NCI-H524 treated with DMSO at 0.1 percent for 48 hours (cell line): ENCODE measurements at places on chromosomes 12 and 14.

GRCh38 chr12:532908-533565, 73.3 kb downstream of the B4GALNT3 start:
- no peak for DNase-seq

DNA sequence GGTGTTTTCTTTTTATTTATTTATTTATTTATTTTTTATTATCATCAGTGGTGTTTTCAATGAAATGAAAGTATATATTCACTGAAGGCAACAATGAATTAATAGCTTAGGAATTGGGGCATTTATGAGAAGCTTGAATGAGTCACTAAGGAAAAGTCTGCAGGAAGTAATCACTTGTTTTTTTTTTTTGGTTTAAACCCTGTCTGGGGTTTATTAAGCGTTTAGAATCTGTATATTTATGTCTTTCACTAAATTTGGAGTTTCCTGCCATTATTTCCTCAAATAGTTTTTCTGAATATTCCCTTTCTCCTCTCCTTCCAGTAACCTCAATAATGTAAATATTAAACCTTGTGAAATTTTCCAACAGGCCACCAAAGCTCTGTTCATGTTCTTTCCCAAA, 85.5 kb downstream of the TESC start:
- no peak for DNase-seq

- DNase-seq = no peak
Observed at GRCh38 chr12:3445119-3445978, 45.7 kb upstream of the PRMT8 start.

DNA sequence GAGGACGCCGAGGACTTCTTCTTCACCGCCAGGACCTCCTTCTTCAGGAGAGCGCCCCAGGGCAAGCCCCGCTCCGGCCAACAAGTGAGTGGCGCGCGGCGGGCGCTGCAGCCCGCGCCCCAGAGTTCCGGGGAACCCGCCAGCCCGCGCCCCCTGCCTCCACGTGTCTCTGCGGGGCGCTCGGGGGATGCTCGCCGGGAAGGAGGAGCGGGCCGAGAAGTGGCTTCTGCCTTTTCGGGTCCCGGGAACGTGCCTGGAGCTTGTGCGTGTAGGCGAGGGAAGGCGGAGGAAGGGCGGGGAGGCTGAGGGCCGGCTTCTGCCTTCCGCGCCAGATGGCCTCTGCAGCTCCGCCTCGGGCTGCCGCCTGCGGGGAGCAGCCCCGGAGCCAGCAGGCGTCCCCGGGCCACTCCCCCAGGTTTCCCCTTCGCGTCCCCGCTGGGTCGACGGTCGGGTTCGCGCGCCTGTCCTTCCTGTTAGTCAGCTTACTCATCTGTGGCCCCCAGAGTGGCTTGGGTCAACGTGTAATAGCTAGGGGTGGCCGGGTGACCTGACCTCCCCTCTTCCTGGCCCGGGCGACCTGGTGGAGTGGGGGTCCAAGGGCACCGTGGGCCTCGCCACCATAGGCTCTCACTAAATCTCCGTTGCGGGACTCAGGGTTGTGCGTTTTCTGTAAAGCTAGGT, 505 bp downstream of the RASSF3 start:
- DNase-seq = no peak

DNA sequence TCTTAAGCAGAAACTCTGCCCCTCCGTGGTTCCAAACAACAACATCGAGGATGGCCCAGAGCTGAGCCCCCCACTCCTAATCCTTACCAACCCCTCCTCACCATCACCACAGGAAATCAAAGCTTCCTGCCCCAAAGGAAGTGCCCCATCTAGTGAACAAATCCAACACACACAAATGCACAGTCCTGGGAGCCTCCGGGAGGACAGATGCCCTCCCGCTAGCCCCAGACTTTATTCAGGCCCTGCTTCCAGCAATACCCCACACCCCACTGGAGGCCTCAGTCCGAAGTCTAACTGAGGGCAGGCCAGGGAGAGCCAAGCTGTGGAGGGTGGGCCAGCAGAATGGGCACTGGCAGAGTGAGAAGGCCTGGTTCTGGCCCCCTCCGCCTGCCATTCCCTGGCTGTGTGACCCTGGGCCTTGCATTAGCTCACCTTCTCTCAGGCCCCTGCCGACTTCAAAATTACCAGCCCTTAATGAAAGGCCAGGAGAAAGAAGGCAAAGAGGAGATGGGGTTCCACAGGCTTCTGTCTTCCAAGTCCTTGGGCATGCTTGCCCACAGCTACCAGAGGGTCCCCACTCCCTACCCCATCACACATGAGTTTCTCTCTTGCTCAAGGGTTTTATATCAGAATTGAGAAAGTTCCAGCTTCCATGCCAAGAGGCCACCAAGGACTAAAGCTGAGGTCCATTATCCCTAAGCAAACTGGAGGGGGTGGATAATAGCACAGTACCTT, 2.3 kb downstream of the HDAC7 start:
- no peak for DNase-seq

DNA sequence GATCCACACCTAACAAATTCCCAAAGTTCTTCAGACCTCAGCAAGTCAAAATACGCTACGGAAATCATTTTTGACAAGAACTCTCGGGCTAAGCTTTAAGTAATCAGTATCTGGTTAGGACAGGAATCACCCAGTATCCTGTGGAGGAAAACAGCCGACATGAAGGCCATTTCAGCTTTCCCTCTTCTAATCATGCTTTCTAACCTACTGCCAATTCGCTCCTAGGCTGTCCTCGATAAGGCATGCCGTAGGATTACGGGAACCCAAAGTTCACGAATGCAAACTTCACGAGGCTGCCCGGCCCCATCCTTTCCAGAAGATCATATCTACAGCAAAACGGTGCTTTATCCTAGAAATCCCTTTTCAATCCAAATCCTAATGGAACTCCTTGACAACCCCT, 81.8 kb upstream of the PTPRB start:
- no peak for DNase-seq

- DNase-seq = no peak
Observed at GRCh38 chr12:130186651-130187268, 24.5 kb downstream of the FZD10 start.

GRCh38 chr14:38255408-38255672, 553 bp downstream of the CLEC14A start:
- DNase-seq = no peak

DNA sequence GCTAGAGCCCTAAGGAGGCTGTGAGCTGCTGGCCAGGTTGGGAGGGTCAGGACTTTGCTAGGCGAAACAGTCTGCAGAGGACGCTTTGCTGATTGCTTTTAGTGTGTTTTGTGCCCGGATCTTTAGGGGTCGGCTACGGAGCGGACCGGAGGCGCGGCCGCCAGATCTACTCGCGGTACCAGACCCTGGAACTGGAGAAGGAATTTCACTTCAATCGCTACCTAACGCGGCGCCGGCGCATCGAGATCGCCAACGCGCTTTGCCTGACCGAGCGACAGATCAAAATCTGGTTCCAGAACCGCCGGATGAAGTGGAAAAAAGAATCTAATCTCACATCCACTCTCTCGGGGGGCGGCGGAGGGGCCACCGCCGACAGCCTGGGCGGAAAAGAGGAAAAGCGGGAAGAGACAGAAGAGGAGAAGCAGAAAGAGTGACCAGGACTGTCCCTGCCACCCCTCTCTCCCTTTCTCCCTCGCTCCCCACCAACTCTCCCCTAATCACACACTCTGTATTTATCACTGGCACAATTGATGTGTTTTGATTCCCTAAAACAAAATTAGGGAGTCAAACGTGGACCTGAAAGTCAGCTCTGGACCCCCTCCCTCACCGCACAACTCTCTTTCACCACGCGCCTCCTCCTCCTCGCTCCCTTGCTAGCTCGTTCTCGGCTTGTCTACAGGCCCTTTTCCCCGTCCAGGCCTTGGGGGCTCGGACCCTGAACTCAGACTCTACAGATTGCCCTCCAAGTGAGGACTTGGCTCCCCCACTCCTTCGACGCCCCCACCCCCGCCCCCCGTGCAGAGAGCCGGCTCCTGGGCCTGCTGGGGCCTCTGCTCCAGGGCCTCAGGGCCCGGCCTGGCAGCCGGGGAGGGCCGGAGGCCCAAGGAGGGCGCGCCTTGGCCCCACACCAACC, 1.5 kb downstream of the HOXC6 start:
- DNase-seq = no peak

- no peak for DNase-seq
Observed at GRCh38 chr12:105272152-105272551, 36.2 kb upstream of the APPL2 start.

GRCh38 chr12:69837191-69837590, 12.2 kb downstream of the MYRFL start:
- no peak for DNase-seq

- DNase-seq = no peak
Observed at GRCh38 chr12:8065991-8066594, at the start of gene C3AR1. C3AR1 (minus strand) TSS chr12:8066359; CDS start chr12:8060185, 6,174 bp downstream.

DNA sequence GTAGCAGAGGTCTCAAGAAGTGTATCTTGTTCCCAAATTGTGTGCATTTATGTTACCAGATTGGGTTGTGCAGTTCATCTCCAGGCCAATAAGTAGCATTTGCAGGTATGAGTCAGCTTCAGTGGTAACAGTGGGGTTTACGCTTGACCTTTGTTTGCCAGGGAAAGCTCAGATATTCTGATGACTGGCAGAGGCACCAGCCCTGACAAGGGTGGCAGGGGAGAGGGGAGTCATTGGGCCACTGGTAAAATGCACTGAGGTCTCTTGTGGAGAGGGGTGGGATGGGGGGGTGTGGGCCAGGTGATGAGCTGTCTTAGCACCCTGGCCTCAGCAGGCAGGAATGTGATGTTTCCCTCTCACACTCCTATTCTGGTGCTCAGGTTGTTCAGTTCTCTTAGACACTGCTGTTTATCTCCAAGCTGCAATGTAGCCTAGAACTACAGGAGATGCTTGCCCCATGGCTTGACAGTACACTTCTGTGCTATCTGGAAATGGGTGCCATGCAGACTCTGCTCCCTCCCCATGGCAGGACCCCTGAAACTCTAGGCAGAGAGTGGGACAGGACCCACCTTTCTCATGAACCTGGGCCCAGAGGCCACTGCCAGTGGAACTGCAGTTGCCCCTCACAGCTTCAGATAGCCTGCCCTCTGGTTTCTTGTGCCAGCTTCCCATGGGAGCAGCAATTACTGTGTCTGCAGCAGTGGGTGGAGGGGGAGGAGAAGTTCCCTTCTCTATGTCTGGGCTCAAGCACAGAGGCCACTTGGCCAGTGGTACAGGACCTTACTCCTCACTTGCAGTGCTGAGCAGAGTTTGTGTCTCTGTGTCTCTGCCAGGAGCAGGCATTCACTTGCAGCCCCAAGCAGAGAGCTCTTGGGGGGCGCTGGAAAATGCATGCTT, 31.9 kb downstream of the USP15 start:
- no peak for DNase-seq

- no peak for DNase-seq
Observed at GRCh38 chr14:100804558-100805309, 21.2 kb upstream of the MEG3 start.

DNA sequence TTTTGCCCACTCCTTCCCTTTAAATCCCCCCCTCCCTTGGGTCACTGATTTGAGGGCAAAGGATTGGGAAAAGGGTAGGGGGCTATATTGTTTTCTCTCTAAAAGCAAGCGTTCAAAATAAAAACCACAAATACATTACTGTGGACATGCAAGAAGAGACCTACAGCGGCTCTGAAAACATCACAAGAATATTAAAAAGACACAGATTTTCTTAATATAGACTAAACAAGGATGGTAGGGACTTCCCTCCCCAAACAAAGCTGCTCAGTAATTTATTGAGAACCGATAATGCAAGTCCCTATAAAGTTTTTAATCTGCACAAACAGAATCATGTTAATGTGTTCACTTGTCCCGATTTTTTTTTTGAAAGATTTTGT, 12.9 kb downstream of the TBX3 start:
- no peak for DNase-seq

GRCh38 chr12:112463478-112463877, 44.7 kb downstream of the PTPN11 start:
- no peak for DNase-seq

DNA sequence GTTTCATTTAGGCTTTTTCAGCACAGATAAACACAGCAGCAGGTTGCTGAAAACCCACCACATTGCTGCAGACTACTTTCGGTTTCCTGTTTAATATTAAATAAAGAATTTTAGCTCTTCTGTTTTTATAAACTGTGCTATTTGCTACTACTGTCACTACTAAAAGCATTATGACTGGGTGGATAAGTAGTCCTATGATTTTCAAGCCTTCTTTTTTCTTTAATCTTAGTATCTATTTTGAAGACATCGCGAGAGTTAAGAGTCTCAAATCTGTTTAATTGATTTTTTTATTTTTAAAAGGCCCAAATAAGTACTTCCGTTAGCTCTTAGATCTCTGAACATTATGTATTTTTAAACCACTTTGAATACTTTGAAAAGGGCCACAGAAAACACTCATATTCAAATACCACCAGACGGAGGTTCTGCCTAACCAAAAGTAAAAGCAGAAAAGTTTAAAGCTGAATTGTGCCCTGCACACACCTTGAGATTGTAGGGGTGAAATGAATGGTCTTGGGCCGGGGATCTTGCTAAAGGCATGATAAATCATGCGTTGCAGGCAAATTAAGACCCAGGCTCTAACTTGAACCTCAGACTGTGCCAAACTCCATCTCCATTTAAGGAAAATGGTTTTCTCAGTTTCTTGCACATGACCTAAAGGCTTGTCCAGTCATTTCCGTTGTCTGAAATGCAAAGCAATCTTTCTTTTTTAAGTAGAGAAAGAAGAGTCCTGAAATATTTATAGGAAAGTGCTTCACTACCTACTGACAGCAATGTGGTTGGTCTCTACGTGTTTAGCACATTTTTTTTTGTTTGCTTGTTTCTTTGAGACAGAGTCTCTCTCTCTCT, 13.6 kb upstream of the FOXN3 start:
- DNase-seq = no peak

DNA sequence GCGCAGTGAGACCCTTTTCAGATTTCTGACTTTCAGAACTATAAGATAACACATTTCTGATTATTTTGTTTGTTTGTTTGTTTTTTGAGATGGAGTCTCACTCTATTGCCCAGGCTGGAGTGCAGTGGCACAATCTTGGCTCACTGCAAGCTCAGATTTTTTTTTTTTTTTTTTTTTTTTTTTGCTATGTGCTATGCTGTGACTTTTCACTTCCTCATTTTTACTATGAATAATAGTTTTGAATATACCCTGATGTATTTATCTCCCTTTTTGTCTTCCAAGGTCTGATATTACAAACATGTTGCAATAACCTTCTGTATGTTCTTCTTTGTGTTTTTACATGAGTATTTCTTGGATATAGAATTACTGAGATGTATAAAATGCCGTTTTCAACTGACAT, 658.7 kb upstream of the SEL1L start:
- no peak for DNase-seq

GRCh38 chr12:24822121-24822899, 126.6 kb downstream of the BCAT1 start:
- DNase-seq = no peak

- DNase-seq = no peak
Observed at GRCh38 chr12:107594995-107595394, 90.6 kb upstream of the PWP1 start.

GRCh38 chr14:53109105-53110041, 43.8 kb downstream of the DDHD1 start:
- DNase-seq = no peak

GRCh38 chr14:90692061-90692460, 124.2 kb downstream of the TTC7B start:
- DNase-seq = no peak

DNA sequence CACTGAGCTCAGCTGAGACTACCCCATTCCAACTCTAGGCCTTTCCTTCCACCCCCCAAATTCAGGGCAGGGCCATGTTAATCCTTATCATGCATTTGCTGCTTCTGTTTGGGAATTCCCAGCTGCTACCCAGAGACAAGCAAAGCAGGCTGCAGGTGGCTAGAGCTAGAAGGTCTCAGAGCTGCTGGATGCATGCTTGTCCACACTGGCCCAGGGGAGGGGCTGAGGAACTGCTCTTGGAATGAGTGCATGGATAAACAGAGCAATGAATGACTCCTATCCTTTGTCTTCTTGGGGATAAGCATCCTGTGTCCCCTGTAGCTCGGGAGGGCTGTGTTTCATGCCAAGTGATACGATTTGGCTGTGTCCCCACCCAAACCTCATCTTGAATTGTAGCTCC, 136.8 kb upstream of the NOS1 start:
- no peak for DNase-seq
